Fibroblast of skin of scalp (primary cell): ENCODE measurements at places on chromosomes 4 and X.

- DNase-seq: no peak
Measured at GRCh38 chr4:152539556-152540292, 3.8 kb upstream of the FBXW7 start.

DNA sequence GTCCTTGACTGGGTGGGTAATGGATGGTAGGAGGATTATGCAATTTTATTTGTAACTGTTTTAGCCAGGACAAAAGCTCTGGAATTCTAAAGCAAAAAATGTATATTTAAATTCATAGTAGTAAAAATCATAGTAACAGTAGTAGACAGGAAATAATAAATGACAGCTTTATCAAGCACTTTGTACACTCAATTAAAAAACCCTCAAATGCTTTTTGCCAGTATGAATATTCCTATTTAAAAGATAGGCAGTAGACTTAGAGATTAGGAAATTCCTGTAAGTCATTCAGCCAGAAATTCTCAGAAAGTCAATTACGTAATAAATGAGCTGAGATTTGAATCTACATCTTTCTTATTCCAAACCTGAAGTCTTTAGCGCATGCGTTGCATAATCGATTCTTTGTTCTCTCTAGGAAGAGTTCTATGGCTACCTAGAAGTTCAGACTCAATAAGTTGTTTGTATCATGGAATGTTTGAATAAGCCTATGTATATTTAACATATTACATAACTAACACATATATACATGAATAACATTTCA lies 2.5 kb downstream of the AADAT start:
- no peak for DNase-seq

GRCh38 chr4:169160825-169161224 lies 109.9 kb downstream of the SH3RF1 start:
- no peak for DNase-seq

- no peak for DNase-seq
Measured at GRCh38 chrX:45198706-45199105, 2.0 kb downstream of the DIPK2B start.

DNA sequence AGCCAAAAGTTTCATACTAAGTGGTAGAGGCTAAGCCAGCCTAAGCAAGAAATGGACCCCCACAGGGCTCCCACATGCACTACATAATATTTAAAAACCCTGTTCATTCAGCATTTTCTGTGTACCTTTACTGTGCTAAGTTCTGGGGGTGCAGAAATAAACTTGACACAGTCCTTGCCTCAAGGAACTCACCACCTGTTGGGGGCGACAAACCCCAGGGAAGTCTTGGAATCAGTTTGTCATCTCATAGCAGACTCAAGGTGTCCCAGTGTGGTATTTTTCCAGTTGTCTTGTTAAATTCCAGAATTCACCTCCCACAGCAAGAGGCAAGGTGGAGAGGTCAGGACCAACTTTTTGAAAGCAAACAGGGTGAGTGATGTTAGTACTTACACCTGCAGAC lies 43.1 kb downstream of the ATG4A start:
- no peak for DNase-seq

- no peak for DNase-seq
Measured at GRCh38 chrX:78624962-78625909, 33.9 kb downstream of the RTL3 start.
